Liver (tissue), 10 donors: ENCODE measurements at places on chromosomes 7 and 10. TPM values are rescaled to one million over a fixed set of nuclear protein-coding genes. Genes with fewer than 3 reads are reported as not detected.

The EGR2 gene
- total RNA-seq, result 0.17 TPM

The TMEM176B gene
- 1,041 TPM for total RNA-seq

The CPXM2 gene
- 0.92 TPM for total RNA-seq

The CADPS2 gene
- total RNA-seq, result 41.1 TPM

The CCL24 gene
- 0.47 TPM for total RNA-seq

The BMPER gene
- total RNA-seq, result 6.2 TPM

The THSD7A gene
- total RNA-seq, result 1.3 TPM

The SFXN2 gene
- 22.6 TPM for total RNA-seq

The PHKG1 gene
- 0.19 TPM for total RNA-seq

The SUFU gene
- 3.8 TPM for total RNA-seq

The CALHM3 gene
- 0.14 TPM for total RNA-seq

The NXPH1 gene
- not detected for total RNA-seq

The DKK1 gene
- 0.08 TPM for total RNA-seq

The WBP1L gene
- 25.3 TPM for total RNA-seq

The ACTR3C gene
- total RNA-seq, result 3.0 TPM

The KBTBD2 gene
- total RNA-seq, result 29.5 TPM

The PVRIG gene
- 0.37 TPM for total RNA-seq

The SUGCT gene
- 6.2 TPM for total RNA-seq

The SPDYE11 gene
- not detected for total RNA-seq

The CYP2C8 gene
- total RNA-seq, result 638 TPM

The ASB10 gene
- total RNA-seq, result not detected

The STAG3 gene
- 0.28 TPM for total RNA-seq

The PRR15 gene
- 0.98 TPM for total RNA-seq

The FAM24B gene
- total RNA-seq, result 2.0 TPM

The HABP2 gene
- 147 TPM for total RNA-seq

The GIMAP7 gene
- total RNA-seq, result 10.9 TPM

The TET1 gene
- 1.2 TPM for total RNA-seq

The MDFIC gene
- total RNA-seq, result 4.8 TPM

The LHFPL3 gene
- total RNA-seq, result not detected

The AP1S1 gene
- total RNA-seq, result 20.9 TPM

The GNAT3 gene
- not detected for total RNA-seq

The STAM gene
- total RNA-seq, result 8.3 TPM

The ZNF503 gene
- total RNA-seq, result 1.6 TPM

The CALML5 gene
- total RNA-seq, result not detected

The TBC1D12 gene
- 7.5 TPM for total RNA-seq

The BNIP3 gene
- 36.8 TPM for total RNA-seq

The HGF gene
- 29.8 TPM for total RNA-seq

The PCDH15 gene
- 0.05 TPM for total RNA-seq

The EBLN1 gene
- total RNA-seq, result not detected

The TMEM176A gene
- 404 TPM for total RNA-seq

The GNAI1 gene
- 22.5 TPM for total RNA-seq

The PRSS37 gene
- total RNA-seq, result not detected

The UTF1 gene
- total RNA-seq, result not detected

The ERCC6 gene
- total RNA-seq, result 12.0 TPM

The STEAP1B gene
- 0.08 TPM for total RNA-seq

The TRIM50 gene
- total RNA-seq, result 0.14 TPM

The FANK1 gene
- total RNA-seq, result not detected
